GM18507 (cell line): ENCODE measurements at places on chromosomes 5 and 9.

- DNase-seq: no peak
These were observed 161.3 kb downstream of the YIPF5 start for GRCh38 chr5:144009116-144009515.

GRCh38 chr5:174343826-174344225 is 298.3 kb downstream of the NSG2 start:
- no peak for DNase-seq

GRCh38 chr5:121273833-121274433 is 577.7 kb upstream of the FTMT start:
- DNase-seq: no peak

DNA sequence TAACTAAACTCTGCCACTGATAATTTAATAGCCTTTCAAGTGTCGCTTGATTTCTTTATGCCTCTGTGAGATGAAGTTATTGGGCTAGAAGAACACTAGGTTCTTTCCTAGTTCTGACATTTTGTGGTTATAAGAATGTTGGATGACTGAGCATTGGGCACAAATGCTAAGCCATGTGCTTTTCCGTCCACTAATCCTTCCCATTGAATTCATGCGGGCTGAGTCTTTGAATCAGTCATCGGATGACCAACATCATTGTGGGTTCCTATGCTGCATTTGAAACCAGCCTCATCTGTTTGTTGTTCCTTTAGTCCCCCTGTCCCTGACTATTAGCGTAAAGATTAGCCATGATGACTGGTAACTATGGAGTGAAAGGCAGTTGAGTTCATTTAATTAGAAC is 58.5 kb downstream of the ALDH1A1 start:
- DNase-seq: no peak

GRCh38 chr5:129631961-129632360 is 115.9 kb upstream of the MINAR2 start:
- DNase-seq: no peak

- DNase-seq: no peak
These were observed 1.9 kb downstream of the LRRC14B start for GRCh38 chr5:192970-193831.

GRCh38 chr9:92640398-92641091 is 29.4 kb downstream of the IPPK start:
- DNase-seq: no peak

GRCh38 chr5:37090123-37090726 is 159.0 kb downstream of the CPLANE1 start:
- DNase-seq: no peak

GRCh38 chr5:3590967-3591900 is 4.4 kb upstream of the IRX1 start:
- no peak for DNase-seq

DNA sequence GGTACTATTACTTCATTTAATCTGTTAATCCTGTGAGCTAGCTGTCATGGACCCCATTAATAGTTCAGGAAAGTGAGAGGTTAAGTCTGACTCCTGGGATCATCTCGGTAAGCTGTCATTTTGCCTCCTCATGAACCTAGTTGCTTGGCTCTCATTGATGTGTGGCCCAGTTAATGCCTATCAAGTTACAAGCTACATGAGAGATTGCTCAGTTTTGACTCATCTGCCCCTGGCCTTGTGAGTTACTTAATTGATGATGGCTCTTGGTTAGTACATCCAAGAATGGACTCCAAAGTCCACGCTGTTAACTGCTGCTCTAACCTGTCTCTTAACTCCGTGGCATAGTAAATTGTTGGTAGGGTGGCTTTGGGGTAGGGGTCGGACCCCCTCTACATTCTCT is 23.9 kb downstream of the LARP1 start:
- no peak for DNase-seq

- DNase-seq: no peak
These were observed 226.5 kb downstream of the ARL15 start for GRCh38 chr5:54083851-54084250.

- DNase-seq: no peak
These were observed 254.6 kb downstream of the ASTN2 start for GRCh38 chr9:117160254-117160653.

GRCh38 chr5:103469288-103470040 is 93.1 kb downstream of the NUDT12 start:
- DNase-seq: no peak
